Activated T-cell treated with anti-CD3 and anti-CD28 coated beads for 1 hour (primary cell): ENCODE measurements at places on chromosomes 5 and 9.

DNA sequence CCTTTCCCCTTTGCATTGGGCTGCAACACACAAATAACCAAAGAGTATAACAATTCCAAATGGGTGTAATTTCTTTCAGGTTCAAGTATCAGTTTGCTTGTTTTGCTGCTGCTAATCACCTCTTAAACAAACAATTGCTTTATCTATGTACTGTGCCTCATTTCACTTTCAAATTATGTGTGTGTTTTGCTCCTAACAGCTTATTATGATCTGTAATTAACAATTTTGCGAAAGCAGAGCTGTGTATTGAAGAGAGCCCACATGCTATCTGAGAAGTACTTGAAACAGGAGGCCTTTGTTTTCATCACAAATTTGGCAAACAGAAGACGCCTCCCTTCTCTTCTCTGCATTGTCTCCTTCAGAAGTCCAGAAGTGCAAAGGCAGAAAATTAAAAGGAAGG lies 312.0 kb downstream of the TLE1 start:
- DNase-seq: no peak

GRCh38 chr5:11046160-11046559 lies 285.1 kb upstream of the DAP start:
- no peak for DNase-seq

DNA sequence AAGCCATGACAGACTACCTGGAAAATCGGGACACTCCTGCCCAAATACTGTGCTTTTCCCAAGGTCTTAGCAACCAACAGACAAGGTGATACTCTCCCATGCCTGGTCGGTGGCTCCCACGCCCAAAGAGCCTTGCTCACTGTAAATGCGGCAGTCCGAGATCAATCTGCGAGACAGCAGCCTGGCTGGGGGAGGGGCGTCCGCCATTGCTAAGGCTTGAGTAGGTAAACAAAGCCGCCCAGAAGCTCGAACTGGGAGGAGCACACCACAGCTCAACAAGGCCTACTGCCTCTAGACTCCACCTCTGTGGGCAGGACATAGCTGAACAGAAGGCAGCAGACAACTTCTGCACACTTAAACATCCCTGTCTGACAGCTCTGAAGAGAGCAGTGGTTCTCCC lies 272.1 kb upstream of the CCNG1 start:
- no peak for DNase-seq

- DNase-seq: no peak
These were observed 403.5 kb downstream of the TAF11L14 start for GRCh38 chr5:18037718-18038117.

- no peak for DNase-seq
These were observed 53.8 kb downstream of the NIM1K start for GRCh38 chr5:43245724-43246385.

- no peak for DNase-seq
These were observed 1975.2 kb upstream of the C9orf72 start for GRCh38 chr9:29548436-29548835.

DNA sequence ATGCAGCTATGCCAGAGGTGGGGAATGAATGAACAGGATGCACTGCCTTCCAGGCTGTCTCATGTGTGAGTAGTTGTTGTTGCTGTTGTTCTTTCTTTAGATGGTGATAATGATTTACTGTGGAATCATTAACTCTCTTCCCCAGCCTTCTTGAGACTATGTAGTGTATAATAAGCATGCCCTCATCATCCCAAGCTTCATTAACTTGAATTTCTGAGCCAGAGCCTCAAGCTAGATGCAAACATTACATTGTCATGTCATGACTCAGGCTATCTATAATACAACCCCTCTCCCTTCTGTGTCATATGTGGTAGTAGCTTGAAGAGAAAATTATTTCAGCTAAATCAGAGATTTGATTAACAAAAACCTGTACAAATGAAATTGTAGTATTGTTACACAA lies 10.0 kb upstream of the ADAMTSL1 start:
- no peak for DNase-seq

DNA sequence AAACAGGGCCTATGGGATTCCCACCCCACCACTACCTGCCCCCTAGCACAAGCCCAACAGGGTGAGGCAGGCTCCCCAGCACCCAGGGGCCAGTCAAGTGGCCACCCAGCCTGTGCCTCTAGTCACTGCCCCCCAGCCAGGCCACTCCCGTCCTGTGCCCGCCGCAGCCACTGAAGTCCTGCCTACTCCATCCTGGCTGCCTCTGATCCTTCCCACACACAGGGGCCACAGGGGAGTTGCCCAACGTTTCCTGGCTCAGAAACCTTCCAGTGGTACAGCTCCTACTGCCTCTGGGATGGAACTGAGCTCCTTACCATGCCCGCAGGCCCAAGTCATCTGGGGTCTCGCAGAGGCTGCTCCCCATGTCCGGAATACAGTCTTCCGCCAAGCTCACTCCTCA lies 70.2 kb upstream of the STXBP1 start:
- DNase-seq: no peak

DNA sequence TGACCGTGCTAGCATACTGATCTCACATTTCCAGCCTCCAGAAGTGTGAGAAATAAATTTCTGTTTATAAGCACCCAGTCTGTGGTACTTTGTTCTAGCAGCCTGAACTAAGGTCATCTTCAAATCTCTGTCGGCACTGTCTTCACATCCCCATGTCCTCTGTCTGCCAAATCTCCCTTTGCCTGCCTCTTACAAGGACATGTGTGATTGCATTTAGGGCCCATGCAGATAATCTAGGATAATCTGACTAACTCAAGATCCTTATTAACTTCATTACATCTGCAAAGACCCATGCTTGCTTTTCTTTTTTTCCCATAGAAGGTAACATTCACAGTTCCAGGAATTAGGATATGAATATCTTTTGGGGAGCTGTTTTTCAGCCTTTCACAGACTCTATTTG lies 132.7 kb downstream of the AOPEP start:
- DNase-seq: no peak

- no peak for DNase-seq
These were observed 9.5 kb upstream of the HAND1 start for GRCh38 chr5:154487541-154487940.

DNA sequence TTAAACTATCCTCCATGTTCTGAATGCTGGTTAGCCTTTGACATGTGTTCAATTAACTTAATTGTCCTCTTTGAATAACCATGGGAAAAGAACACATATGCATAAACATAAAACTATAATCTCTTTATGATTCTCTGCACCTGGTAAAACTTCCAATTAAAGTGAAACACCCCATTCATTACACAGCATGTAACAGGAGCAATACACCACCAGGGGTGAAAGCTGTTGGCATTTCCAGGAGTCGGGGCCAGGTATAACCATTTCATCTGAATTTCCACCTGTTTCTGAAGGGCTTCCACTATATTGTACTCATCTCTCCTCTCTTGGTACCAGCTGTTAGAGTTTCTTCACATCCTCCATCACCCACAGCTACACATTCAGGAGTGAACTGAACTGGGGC lies 303.8 kb downstream of the EDIL3 start:
- no peak for DNase-seq

DNA sequence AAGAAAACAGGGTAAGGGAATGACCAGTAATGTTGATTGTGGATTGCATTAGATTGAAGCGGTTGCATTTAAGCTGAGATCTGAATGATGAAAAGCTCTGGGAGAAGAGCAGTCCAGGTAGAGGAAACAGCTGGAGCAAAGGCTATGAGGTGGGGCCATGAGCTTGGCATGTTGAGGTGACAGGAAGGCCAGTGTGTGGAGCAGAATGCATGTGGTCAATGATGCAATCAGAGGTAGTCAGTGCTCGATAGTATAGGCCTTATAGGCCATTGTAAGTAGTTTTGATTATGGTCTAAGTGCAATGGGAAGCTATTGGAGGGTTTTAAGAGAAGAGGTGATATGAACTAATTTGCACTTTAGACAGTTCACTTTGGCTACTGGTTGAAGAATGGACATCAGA lies 270.4 kb downstream of the ARHGAP26 start:
- DNase-seq: no peak

GRCh38 chr5:121503111-121503840 lies 348.4 kb upstream of the FTMT start:
- no peak for DNase-seq

- DNase-seq: no peak
These were observed 2163.5 kb upstream of the WWC1 start for GRCh38 chr5:166127766-166128570.

- DNase-seq: no peak
These were observed 80.2 kb downstream of the OSTF1 start for GRCh38 chr9:75168270-75169178.

- no peak for DNase-seq
These were observed 562.7 kb upstream of the DAP start for GRCh38 chr5:11323761-11324160.

GRCh38 chr5:32852535-32852934 lies 141.4 kb downstream of the NPR3 start:
- no peak for DNase-seq

GRCh38 chr5:60482301-60482700 lies 217.7 kb downstream of the DEPDC1B start:
- DNase-seq: no peak

- DNase-seq: no peak
These were observed 13.8 kb downstream of the GPSM1 start for GRCh38 chr9:136341042-136341655.

DNA sequence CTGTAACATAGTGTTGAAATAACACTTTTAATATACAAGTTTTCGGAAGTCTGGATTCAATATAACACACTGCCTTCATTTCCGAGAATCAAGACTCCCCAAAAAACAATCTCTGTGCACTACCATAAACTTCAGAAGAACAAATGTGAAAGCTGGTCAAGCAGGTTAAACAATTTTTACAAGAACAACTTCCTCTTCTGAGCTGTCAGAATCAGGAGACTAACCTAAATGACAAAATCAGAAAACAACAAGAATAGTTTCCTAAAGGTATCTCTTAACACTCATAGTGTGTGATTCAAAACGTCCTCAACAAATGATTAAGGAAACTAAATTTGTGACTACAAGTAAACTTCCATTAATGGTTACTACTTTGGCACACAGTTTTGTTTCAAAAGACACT lies 11.6 kb downstream of the C9orf72 start:
- no peak for DNase-seq

DNA sequence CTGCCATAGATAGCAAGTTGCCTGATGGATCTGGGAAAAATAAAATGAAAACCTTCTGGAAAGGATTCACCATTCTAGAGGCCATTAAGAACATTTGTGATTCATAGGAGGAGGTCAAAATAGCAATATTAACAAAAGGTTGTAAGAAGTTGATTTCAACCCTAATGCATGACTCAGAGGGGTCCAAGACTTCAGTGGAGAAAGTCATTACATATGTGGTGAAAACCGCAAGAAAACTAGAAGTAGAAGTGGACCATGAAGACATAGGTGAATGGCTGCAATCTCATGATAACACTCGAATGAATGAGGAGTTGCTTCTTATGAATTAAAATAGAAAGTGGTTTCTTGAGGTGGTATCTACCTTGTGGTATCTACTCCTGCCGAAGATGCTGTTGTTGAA lies 86.6 kb downstream of the GABRA1 start:
- no peak for DNase-seq

DNA sequence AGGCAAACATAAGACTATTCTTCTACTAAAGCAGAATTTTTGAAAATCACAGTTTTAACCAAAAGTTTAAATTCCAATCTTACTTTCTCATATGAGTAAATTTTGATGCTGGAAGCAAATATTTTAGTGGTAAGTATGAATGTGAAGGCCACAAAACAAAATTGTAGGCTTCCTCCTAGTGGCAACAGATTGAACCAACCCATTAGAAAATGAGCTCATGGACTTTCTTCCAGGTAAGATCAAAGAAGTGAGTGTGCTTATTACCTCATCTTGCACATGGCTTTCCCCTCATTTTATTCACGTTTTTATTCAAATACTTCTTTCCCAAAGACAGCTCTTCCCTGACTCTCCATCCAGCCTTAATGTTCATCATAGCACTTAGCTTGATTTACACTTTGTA lies 16.5 kb upstream of the RLN2 start:
- no peak for DNase-seq

- no peak for DNase-seq
These were observed 22.3 kb downstream of the SLC1A3 start for GRCh38 chr5:36628695-36629094.

DNA sequence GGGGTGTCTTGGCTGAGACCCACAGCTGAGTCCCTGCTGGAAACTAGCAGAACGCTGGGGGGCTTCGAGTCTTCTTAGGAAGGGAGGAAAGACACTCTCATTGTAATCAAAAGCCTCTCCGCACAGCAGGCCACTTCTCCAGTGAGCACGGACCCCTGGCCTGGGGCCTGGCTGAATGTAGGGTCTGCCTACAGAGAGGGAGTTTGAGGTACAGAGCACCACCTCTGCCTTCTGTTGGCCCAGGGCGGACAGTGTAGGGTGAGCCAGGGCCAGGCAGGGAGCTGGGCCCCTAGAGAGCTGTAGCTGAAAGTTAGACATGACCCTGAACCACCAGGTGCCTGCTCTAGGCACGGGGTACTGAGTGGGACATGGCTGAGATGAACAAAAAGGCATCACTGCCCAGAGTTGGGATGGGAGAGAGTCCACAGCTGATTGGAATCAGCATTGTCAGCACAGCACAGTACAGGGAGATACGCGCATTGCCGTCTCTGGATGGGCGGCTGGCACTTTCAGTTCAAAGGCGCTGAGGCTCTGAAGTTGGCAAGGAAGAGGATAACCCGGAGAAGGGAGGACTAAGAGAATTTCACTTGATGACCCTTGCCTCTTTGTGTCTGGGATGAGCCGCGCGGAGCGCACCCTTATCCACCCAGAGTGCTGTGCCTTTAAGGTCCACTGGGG lies 363 bp upstream of the SLC25A48 start:
- DNase-seq: no peak

- DNase-seq: no peak
These were observed 50.7 kb downstream of the CFAP95 start for GRCh38 chr9:69871118-69871834.

GRCh38 chr9:86578722-86579121 lies 224.5 kb upstream of the TUT7 start:
- DNase-seq: no peak

DNA sequence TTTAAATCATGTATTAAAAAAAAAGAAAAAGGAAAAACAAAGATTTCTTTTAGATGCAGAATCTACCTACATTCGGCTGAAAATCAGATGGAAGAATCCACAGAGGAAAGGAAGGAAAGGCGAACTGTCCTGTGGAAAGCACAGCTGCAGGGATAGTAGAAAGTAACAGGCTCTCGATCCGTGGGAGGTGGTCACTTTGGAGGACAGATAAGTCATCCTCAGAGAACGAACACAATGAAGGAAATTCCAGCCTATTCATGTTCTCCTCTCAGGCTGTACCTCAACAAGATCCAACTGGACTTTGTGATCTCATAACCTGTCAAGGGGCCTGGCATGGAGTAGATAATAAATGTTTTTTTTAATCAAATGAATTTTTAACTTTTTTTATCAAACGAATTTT lies 72.8 kb downstream of the NR6A1 start:
- DNase-seq: no peak

- DNase-seq: no peak
These were observed 29.9 kb downstream of the SPACA9 start for GRCh38 chr9:132908635-132909034.
